ENCODE measurements at places on chromosomes 7 and 10.
A peak's percentile ranks its signal among the peaks of the same experiment; 100 is the strongest.

DNA sequence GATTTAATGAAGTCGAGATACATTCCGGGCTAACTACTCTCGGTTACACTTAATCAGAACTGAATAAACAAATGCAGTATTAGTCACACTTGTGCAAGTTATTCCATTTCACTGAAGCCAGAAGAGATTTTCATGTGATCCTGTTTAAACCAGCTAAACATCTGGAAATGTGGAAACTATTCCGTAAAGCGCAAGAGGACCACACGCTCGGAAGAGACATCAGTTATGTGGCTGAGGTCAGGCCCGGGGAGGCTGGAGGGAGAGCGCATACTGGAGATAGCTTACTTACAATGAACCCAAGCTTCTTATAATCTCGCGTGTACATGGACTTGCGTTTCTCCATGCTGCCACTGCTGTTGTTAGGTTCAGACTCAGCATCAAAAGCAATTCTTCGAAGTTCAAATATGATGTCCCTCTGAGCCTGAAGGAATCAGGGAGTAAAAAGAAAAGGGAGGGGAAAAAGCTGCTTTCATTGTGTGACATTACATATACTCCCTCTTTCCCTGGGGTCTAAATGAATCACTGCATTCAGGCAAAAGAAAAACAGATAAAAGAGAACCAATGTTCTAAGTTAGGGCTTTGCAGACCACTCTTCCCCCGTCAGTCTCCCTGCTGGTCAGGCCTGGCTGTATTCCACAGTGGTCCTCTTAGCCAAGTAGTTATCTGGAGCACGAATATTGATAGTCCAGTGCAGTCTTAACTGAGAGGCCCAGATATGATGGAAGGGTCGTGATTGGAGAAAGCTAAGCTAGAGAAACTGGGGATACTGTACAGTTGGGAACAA lies 237.4 kb downstream of the ELMO1 start:
- no peak for DNase-seq

DNA sequence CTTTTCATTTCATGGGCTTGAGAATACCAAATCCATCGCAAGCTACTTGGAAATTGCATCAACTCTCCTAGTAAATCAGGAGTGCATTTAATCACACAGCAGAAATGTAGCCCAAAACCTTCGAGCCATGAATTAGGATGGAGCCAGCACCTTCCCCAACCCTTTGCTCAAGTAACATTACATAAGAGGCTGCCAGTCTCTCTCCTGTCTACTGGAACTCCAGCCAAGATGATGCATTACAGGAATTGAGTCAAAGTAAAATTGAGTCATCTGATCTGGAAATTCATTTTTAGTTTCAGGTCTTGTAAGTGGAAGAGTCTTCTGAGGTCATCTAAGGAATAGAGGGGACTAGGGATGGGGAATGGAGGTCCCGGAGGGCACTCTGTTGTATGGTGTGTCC lies 69.7 kb upstream of the FHIP2A start:
- DNase-seq, result no peak

- peak; percentile 81 for DNase-seq
Measured at GRCh38 chr10:34727595-34728033, 87.5 kb downstream of the PARD3 start.

- no peak for DNase-seq
Measured at GRCh38 chr10:78210976-78211375, 177.3 kb downstream of the RPS24 start.

DNA sequence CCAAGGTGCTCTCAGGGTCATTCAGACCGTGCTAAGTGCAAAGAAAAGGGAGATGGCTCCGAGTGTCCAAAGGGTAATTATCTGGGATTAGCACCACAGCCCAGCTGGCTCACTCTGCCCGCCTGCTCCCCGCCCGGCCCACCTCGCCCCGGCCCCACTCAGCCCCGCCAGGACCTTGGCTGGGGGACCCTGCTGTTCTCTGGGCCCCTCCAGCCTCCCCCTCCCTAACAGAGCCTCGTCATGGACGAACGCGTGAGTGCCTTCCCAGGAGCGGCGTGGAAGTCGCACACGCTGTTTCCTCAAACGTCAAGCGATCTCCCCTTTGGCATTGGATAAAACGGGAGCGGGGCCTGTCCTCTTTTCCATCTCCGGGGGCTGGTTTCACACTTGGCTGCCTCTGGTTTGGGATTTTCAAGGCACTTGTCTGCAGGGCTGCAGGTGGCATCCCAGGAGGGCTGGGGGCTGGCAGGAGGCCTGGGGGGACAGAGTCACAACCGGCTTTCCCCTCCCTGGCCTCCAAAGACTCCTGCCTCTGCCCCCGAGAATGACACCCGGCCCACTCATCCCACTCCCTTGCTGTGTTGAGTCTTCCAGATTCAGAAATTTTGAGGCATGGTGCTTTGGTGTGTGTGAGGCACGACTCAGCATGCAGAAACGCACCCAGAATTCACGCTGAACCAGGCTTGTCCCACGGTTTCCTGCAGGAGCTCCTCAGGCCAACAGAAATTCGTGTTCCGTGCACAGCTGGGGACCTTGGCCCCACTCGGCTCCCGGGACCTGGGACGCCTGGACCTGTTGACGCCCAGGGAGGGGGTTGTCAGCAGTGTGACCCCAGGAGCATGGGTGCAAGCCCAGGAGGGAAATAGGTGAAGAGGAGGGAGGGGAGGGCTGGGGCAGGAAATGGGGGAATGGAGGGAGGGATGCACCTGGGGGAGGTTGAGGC lies 110.0 kb downstream of the PDGFA start:
- no peak for DNase-seq
